ENCODE measurements at places on chromosomes 4 and X.

- DNase-seq: no peak
These were observed 148.6 kb upstream of the CNKSR2 start for GRCh38 chrX:21225643-21226042.

GRCh38 chr4:80448056-80448455, 112.5 kb downstream of the CFAP299 start:
- no peak for DNase-seq

DNA sequence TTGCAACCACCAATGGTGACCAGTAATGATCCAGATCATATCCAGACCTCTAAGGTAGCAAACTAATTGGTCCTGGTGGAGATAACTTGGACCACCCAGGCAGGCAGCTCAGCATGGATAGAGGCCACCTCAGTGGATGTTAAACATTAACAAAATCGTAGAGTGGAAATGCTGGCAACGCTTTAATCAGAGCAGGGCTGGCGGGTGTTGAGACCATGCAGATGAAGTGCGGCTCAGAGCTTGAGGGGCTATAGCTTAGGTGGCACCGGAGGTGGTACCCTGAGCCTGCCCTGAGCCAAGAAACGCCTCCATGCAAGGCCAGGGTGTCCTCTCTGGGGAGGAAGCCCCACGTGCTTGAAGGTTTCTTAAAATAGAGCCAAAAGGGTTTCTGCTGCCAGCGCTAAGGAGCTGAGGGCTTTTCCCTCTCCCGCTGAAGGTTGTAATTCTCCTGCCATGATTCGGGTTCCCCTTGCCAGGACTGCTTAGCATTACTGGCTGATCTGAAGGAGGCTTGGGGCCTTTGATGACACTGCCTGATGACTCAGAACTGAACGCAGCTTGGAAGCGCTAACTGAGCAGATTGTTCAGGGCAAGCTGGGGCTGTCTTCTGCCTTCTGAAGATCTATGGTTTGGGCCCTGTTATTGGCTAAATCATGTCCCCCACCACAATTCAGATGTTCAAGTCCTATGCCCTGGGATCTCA, 177.8 kb upstream of the ATP6AP2 start:
- DNase-seq: peak; percentile 68

DNA sequence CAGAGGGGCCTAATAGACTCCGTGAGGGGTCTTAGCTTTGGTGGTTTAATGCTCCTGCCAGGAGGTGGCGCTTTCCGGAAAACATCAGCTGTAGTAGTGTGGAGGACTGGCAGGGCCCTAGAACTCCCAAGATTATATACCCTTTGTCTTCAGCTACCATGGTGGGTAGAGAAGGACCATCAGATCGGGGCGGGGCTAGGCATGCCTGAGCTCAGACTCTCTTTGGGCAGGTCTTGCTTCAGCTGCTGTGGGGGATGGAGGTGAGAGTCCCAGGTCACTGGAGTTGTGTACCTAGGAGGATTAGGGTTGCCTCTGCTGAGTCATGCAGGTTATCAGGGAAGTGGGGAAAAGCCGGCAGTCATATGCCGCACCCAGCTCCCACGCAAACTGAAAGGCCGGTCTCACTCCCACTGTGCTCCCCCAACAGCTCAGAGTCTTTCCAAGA, 63.0 kb upstream of the AGA start:
- no peak for DNase-seq

DNA sequence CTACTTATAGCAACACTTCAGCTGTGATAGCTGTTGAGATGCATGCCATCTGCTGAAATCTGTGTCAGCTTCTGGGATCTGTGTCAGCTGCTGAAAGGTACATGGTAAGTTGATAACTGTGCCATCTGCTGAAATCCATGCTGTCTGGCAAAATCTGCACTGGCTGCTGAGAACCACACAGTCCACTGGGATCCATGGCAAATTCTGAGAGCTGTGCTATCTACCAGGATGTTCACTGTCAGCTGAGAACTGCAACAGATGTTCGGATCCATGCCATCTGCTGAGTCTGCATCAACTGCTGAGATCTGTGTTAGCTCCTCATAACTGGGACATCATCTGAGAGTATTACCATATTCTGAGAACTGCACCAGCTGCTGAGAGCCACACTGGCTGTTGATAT, 430.5 kb upstream of the POU3F4 start:
- DNase-seq: no peak

GRCh38 chr4:99574530-99575324, at the start of gene MTTP:
Gene MTTP (plus strand): TSS chr4:99574824. CDS start chr4:99574910, 86 bp downstream.
- DNase-seq: no peak

- DNase-seq: peak; percentile 68
These were observed 14.7 kb upstream of the SEC24D start for GRCh38 chr4:118850488-118851173.

- DNase-seq: no peak
These were observed 89.5 kb upstream of the LCORL start for GRCh38 chr4:18111081-18111480.

- no peak for DNase-seq
These were observed 15.4 kb upstream of the SCD5 start for GRCh38 chr4:82814034-82814433.

GRCh38 chr4:1334579-1334895, 12.5 kb upstream of the UVSSA start:
- no peak for DNase-seq

DNA sequence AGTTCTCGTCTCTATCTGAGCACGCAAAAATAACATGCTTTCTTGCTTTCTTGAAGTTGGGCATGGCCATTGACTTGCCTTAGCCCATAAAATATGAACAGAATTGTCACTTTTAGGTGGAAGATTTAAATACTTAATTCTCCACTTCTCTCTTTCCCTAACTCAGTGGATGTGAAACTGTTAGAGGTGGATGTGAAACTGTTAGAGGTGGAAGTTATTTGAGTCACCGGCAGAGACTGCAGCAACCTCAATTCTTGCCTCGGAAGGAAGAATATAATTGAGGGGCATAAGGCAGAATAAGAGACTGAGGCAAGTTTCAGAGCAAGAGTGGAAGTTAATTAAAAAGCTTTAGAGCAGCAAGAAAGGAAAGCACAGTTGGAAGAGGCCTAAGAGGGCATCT, 2.8 kb upstream of the PARM1 start:
- DNase-seq: no peak

DNA sequence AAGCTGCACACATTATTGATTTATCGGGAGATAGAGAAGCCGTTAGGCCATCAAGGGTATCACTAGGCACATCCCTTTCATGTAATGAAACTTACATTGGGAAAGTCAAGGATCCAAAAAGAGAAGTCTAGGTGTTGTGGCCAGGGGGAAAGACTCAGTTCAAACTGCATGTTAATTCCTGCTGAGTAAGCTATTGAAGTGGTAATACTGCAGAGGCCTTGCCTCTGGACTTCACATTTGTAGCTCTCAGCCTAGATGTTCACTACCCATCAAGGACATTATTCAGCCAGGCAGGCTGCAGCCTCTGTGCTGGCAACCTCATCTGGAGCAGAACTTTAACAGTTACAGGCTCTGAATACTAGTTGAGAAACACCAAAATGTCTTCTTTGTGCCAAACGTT, 2094.5 kb upstream of the AGA start:
- DNase-seq: no peak

DNA sequence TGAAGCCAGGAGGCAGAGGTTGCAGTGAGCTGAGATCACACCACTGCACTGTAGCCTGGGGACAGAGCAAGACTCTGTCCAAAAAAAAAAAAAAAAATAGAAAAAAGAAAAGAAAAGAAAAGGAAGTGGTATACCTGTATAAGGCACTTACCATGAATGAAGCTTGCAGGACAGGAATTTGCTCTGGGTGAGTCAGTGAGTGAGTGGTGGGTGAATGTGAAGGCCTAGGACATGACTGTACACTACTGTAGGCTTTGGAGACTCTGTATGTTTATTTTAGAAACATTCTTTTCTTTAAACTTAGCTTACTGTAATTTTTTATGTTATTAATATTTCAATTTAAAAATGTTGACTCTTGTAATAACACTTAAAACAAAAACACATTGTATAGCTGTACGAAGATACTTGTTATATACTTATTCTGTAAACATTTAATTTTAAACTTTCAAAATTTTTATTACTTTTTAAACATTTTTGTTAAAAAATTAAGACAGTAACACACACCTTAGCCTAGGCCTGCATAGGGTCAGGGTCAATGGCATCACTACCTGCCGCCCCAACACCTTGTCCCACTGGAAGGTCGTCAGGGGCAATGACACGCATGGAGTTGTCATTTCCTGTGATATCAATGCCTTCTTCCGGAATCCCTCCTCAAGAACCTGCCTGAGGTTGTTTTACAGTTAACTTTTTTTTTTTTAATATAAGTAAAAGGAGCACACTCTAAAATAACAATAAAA, 78.7 kb downstream of the CLNK start:
- peak; percentile 54 for DNase-seq

- DNase-seq: no peak
These were observed 29.3 kb downstream of the CLCN3 start for GRCh38 chr4:169649545-169650226.

- no peak for DNase-seq
These were observed 143.5 kb upstream of the CHRDL1 start for GRCh38 chrX:110938977-110939732.

DNA sequence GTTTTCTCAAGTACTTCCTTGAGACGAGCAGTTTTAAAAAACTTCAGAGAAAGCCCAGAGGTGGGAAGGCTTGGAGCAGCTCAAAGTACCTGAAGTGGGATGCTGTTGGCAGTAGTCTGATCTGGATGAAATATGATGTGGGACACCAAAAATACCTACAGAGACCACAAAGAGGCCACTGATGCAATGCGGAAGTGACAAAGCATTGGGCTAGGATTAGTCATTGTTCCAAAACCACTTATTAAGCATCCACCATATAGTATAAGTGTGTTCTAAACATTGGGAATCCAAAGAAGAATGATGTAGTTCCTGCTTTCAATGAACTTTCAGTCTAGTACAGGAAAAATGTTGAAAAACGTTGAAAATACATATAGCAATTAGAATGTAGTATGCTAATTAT, 386.1 kb upstream of the CNKSR2 start:
- DNase-seq: no peak

- DNase-seq: peak; percentile 2
These were observed 36.8 kb upstream of the VMA21 start for GRCh38 chrX:151359931-151360871.

GRCh38 chrX:34886011-34886410, 56.6 kb upstream of the FAM47B start:
- DNase-seq: no peak

DNA sequence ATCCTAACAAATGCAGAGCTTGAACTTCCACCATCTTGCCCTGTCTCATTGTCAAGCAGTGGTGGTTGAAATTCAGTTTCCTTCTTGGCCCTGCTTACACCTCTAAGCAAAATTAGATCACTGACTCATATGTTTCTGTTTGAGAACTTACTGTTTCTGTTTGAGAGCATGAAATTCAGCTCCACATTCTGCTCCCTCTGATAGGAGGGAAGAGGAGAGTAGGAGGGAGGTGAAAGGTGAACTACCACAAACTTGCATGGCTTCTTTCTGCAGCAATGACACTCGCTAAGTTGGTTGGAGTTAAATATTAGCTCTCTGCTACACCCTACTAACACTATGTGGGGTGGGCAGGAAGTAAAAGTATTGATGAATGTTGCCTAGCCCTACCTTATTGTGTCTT, 117.8 kb upstream of the EDA2R start:
- DNase-seq: no peak

- DNase-seq: peak; percentile 6
These were observed 307.1 kb downstream of the TEX13A start for GRCh38 chrX:104913348-104913747.

DNA sequence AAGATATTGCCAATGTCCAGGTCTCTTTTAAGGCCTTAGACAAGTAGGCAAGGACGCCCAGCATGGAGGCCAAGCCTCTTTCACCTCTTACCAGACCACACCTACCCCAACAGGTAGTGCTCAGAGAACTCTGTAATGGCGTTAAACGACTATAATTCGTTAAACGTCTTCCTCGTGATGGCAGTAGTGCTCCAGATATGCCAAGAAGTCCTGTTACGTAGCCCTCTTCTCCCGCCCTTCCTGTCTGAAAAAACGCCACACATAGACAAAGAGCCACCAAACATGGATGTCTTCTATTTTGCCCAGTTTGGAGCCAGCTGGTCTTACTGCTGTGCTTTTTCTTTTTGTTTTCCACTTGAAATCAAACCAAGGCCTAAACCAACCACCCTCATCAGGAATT, 190.7 kb downstream of the OR13H1 start:
- DNase-seq: no peak

DNA sequence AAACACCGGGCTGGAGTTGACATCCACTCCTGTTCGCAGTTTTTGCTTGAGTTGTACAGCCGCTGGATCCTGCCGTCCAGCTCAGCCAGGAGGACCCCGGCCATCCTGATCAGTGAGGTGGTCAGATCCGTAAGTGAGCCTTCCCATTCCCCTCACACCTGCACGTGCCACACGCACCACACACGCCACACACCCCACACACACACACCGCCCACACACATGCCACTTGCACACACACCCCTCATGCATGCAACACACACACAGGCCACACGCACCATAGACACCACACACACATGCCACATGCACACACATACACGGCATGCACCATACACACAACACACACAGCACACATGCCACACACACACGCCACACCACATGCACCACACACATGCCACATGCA, 20.1 kb upstream of the MSANTD1 start:
- no peak for DNase-seq

DNA sequence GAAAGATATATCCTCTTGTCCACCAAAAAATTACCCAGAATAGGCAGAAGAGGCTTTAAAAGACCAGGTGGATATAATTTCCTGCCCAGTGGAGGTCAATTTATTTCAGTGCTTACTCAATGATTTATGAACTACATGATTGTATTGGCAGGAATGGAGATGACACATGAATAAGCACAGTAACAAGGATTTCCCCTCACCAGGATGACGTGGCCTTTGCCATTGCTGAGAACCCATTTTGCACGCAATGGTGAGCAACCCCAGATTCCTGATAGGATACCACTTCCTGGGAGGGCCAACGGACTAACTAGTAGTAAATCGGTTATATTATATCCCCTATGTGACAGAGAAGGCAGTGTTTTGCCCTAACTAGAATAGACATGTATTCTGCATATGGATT, 11.6 kb upstream of the TTC29 start:
- DNase-seq: peak; percentile 95

GRCh38 chr4:89296896-89297295, 10.7 kb downstream of the GPRIN3 start:
- no peak for DNase-seq

GRCh38 chr4:182261651-182262223, 18.5 kb downstream of the TENM3 start:
- DNase-seq: no peak

GRCh38 chr4:95068401-95068800, 310.6 kb downstream of the BMPR1B start:
- DNase-seq: no peak

GRCh38 chr4:115108850-115109249, 4.6 kb downstream of the NDST4 start:
- DNase-seq: no peak

- no peak for DNase-seq
These were observed 13.2 kb downstream of the PSAPL1 start for GRCh38 chr4:7421356-7422150.

- peak; percentile 50 for DNase-seq
These were observed 6.7 kb upstream of the ERCC6L start for GRCh38 chrX:72245461-72246089.

GRCh38 chrX:154376774-154377173, 2.3 kb upstream of the EMD start:
- no peak for DNase-seq
